Mesothelial cell of epicardium (in vitro differentiated cells): ENCODE measurements at places on chromosomes 2 and 18. TPM values are rescaled to one million over a fixed set of nuclear protein-coding genes. Genes with fewer than 3 reads are reported as not detected.

Gene UGT1A4
- total RNA-seq, result not detected in 3 replicates

Gene CCDC138
- 20.4 to 22.6 TPM (median 21.3 TPM) in 3 replicates for total RNA-seq

Gene DNAJC5G
- 0.18 to 0.27 TPM in 2 of 3 replicates, not detected in the other for total RNA-seq

Gene CTAGE1
- total RNA-seq, result 0.07 to 0.13 TPM (median 0.11 TPM) in 3 replicates

Gene DNER
- not detected in 3 replicates for total RNA-seq

Gene WNT6
- 106 to 118 TPM (median 115 TPM) in 3 replicates for total RNA-seq

Gene ZRANB3
- total RNA-seq, result 15.2 to 18.0 TPM (median 16.5 TPM) in 3 replicates

Gene MC4R
- total RNA-seq, result not detected in 3 replicates

Gene BAZ2B
- 135 to 143 TPM (median 141 TPM) in 3 replicates for total RNA-seq

Gene C2orf15
- total RNA-seq, result 7.2 to 8.7 TPM (median 7.8 TPM) in 3 replicates
